ENCODE measurements at places on chromosomes 13 and 19.

DNA sequence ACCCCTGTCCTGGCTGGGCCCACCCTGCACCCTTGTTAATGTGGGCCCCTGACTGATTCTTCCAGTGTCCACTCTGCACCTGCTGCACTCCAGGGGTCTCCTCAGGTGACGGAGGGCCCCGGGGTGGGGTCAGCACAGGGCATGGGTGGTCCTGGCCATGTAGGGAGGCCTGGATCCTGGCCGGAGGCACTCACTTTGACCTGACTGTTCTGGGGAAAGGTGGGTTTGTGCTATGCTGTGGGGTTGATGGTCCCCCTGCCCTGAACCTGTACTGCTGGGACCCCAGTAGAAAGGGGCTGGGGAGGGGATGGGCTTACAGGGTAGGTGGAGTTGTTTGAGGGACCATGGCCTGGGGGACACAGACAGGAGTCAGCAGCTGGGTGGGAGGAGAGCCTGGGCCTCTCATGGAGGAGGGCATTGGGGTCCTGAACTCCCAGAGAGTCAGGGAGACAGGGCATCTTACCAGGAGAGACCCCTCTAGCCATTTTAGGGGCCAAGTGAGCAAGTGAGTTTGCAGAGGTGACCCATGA, 25.8 kb upstream of the CEACAM1 start:
- H3K27ac ChIP-seq: no peak overlapping the region
- H3K27me3 ChIP-seq: peaks cover 12% of the 10 kb centered on the region
- H3K4me3 ChIP-seq: no peak overlapping the region
- no peaks in the 10 kb centered on the region for H3K4me1 ChIP-seq
- no peaks in the 10 kb centered on the region for H3K36me3 ChIP-seq
- no peak for DNase-seq

DNA sequence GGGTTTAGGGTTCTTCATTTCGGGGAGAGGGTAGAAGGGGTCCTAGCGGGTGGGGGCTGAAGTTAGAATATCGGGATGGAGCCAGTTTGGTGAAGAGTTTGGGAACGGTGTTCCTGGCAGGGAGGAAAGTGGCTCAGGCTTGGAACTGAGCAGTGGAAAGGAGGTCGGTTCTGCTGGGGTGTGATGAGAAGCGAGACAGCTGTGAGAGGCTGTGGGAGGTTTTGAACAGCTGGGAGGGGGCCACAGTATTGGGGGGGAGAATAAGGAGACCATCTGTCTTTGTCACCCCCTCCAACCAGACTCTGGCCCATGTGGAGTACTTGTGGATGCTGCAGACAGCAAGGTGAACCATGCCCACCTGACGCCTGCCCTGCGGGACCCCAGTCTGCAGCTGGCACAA, 1.0 kb upstream of the TM6SF2 start:
- H3K4me3 ChIP-seq: no peak overlapping the region
- H3K27me3 ChIP-seq: peaks cover 11% of the 10 kb centered on the region
- H3K36me3 ChIP-seq: peaks cover 13% of the 10 kb centered on the region
- no peaks in the 10 kb centered on the region for H3K4me1 ChIP-seq
- peak; percentile 28 for DNase-seq

GRCh38 chr13:75813323-75813722, 177.2 kb downstream of the LMO7 start:
- no peaks in the 10 kb centered on the region for H3K4me1 ChIP-seq
- no peaks in the 10 kb centered on the region for H3K27me3 ChIP-seq
- H3K4me3 ChIP-seq: no peak overlapping the region
- no peak overlapping the region for H3K27ac ChIP-seq

DNA sequence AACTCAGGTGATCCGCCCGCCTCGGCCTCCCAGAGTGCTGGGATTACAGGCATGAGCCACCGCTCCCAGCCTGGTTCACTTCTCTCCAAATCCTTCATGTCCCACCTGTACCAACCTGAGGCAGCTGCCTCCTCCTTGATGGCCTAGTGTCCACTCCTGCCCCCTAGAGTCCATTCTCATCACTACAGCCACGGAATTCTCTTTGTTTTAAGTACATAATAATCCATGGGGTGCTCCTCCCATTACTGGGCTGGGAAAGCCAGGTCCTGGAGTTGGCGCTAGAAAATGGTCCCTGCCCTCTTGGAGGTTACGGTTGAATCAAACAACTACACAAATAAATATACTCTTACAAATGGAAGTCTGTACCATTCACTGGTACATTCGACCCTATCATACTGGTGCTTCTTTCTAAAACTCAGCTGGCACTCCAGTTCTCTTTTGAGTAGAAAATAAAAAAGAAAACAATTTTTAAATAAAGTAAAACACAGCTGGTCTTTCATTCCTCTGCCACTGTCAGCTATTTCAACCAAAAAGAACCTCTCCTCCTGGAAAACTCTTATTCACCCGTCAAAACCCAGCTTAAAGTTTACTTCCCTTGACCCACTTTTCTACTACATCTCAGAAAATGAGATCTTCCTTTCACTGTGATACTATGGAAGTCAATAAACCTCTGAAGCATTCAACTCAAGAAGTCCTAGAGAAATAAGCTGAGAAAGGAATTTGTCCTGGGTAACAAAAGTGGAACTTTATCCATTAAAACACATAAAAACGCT, 22.4 kb upstream of the ARHGEF18 start:
- DNase-seq: peak; percentile 11
- no peaks in the 10 kb centered on the region for H3K36me3 ChIP-seq
- H3K4me3 ChIP-seq: no peak overlapping the region
- no peaks in the 10 kb centered on the region for H3K4me1 ChIP-seq

- no peaks in the 10 kb centered on the region for H3K27me3 ChIP-seq
- H3K36me3 ChIP-seq: no peaks in the 10 kb centered on the region
- DNase-seq: peak; percentile 55
- H3K4me1 ChIP-seq: no peaks in the 10 kb centered on the region
- H3K4me3 ChIP-seq: no peak overlapping the region
Observed at GRCh38 chr13:40113643-40114304, 458.3 kb downstream of the COG6 start.

GRCh38 chr13:21242236-21242635, 65.8 kb downstream of the MRPL57 start:
- H3K4me3 ChIP-seq: no peak overlapping the region
- DNase-seq: no peak
- H3K36me3 ChIP-seq: no peaks in the 10 kb centered on the region
- H3K27me3 ChIP-seq: peaks cover 10% of the 10 kb centered on the region
- no peak overlapping the region for H3K27ac ChIP-seq
- no peaks in the 10 kb centered on the region for H3K4me1 ChIP-seq

DNA sequence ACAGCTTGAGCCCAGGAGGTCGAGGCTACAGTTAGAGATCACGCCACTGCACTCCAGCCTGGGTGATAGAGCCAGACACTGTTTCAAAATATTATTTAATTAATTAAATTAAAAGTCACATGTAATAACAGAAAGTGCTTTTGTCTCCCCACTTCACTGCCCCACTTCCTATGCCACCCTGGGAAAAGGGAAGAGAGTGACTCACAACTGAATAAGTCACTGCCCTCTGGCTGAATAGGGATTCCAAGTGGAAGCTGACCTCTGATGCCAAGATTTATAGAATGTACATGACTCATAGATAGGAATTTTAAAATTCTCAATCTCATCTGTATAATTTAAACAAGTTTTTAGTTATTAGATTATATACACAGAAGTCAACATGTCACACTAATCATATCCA, 22.2 kb upstream of the ERVV-1 start:
- no peaks in the 10 kb centered on the region for H3K27me3 ChIP-seq
- H3K4me1 ChIP-seq: no peaks in the 10 kb centered on the region
- H3K36me3 ChIP-seq: no peaks in the 10 kb centered on the region
- DNase-seq: peak; percentile 48

DNA sequence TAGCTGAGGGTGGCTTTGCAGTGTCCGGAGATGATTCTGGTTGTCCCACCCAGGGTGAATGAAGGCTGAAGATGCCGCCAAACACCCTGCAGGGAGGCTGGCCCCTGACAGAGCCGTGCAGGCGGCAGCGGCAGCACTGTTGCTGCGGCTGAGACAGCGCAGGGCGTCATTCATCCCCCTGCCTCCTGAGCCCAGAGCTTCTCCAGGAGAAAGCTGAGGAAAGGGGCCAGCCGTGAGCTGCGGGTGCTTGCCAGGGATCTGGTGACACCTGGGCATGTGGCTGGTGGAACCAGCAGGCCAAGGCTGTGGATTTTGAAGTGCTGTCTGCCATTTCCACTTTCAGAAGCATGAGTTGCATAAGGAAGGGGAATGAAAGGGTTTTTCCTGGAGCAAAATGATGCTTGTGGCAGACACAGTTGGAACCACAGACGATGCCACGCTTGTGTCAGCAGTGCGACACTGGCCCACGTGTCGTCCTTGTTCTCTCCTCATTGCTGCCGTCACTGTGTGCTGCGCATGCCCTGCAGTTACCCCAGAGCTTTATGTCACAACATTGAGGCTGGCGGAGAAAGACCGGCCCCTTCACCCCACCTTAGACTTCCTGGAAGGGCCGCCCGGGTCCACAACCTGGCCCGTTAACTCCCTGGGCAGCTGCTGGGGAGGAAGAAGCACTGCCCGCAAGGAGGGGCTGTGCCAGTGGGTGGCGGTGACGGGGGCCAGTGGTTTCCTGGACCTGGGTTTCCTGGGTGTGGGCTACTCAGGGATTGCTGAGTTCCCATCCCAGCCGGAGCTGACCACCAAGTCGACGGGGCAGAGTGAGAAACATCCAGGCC, 22.7 kb downstream of the TFDP1 start:
- H3K4me1 ChIP-seq: no peaks in the 10 kb centered on the region
- H3K27ac ChIP-seq: no peak overlapping the region
- H3K27me3 ChIP-seq: no peaks in the 10 kb centered on the region
- no peak overlapping the region for H3K4me3 ChIP-seq
- peaks cover 30% of the 10 kb centered on the region for H3K36me3 ChIP-seq

- no peak overlapping the region for H3K4me3 ChIP-seq
- H3K4me1 ChIP-seq: no peaks in the 10 kb centered on the region
- no peaks in the 10 kb centered on the region for H3K36me3 ChIP-seq
- DNase-seq: no peak
- no peak overlapping the region for H3K27ac ChIP-seq
Observed at GRCh38 chr19:39197808-39198207, 1.0 kb downstream of the NCCRP1 start.

GRCh38 chr13:52387721-52388120, 18.3 kb downstream of the THSD1 start:
- no peaks in the 10 kb centered on the region for H3K27me3 ChIP-seq
- no peaks in the 10 kb centered on the region for H3K36me3 ChIP-seq
- no peak overlapping the region for H3K27ac ChIP-seq
- H3K4me3 ChIP-seq: no peak overlapping the region
- DNase-seq: no peak

- H3K27ac ChIP-seq: no peak overlapping the region
- no peaks in the 10 kb centered on the region for H3K36me3 ChIP-seq
Observed at GRCh38 chr13:112716841-112717520, 27.1 kb downstream of the ATP11A start.

All from fibroblast of lung (primary cell).